Substantia nigra (tissue), 51 donors: ENCODE measurements at places on chromosomes 1 and 21.

DNA sequence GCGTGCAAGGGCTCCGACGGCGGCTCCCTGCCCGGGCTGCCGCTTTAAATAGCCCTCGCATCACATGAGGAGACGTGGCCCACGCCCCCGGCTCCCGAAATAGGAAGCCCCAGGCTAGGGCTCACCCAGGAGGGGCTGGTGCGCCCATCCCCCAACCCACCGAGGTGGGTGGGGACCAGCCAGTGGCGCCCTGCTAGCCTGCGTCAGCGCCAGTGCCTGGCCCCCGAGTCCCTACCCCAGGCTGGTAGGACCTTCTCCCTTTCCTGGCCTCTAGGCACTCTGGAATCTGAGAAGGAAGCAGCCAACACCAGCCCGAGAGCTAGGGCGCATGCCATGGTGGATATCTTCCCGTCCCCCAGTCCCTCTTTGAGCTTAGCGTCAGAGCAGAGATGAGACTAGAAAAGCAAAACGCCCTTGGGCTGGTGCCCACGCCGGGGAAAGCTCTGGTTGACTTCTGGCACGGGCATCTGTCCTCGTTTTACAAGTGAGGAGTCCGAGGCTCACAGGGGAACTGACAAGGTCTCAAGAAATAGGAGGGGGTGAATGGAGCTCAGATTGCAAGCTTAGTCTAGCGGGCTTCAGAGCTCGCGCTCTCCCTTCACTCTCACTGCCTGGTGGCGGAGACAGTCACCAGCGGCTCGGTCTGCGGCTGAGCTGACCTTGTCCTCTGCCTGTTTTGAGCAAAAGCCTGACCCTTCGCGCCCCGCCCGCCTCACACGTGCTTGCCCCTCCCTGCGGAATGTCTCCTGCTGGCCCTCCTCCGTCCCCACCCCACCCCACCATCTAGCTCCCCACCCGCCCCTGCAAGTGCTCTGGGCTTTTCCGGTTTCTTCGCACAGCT is at the start of gene FABP3:
Gene FABP3, minus strand, starts transcription at position 21 of the 841 bp plus-strand sequence. CDS start 62 bp downstream, outside the sequence.
- DNase-seq: peak; percentile 47

GRCh38 chr1:246078126-246078887 is 428.8 kb downstream of the SMYD3 start:
- no peak for DNase-seq

DNA sequence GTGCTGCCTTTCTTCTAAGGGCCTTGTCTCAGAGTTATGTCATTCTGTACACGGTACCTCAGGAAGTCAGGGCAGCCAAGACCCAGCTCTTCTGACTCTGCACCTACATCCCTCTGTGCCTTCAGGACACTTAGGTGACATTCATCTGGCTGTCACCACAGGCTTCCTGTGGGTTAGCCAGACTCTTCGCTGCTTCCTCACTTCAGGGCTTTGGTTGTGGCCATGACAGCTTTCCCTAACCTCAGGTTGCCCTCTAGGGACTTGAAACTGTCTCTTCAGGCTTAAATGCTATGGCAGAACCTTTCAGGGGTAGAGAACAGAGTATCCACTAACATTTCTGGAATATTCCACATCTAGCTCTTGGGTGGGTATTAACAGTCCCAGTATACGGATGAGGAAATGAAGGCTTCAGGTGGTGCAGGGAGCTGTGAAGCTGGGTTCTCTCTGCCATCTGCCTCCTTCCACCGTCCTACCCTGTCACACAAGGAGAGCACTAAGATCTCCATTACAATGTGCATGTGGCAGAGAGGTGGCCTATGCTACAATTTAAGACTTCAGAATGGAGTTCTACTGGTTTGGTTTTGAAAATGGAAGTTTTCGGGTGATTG is 9.9 kb downstream of the TSSK3 start:
- no peak for DNase-seq

DNA sequence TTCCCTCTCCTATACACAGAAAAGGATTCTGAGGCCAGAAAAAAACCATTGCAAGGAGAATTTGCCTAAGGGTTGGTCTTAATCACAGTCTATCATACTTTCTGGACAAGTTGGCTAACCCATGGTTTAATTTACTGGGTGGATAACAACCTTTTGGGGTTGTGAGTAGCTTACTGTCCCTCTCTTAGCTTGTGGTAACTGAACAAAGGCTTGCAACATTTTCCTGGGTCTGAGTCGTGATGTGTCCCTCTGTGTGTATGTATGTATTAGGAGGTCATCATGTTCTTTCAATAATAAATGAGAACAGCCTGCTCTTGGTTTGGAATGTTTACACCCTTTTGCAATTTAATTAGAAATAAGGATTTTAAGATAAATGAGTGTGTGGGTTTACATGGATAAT is 36.7 kb downstream of the PAPPA2 start:
- no peak for DNase-seq

DNA sequence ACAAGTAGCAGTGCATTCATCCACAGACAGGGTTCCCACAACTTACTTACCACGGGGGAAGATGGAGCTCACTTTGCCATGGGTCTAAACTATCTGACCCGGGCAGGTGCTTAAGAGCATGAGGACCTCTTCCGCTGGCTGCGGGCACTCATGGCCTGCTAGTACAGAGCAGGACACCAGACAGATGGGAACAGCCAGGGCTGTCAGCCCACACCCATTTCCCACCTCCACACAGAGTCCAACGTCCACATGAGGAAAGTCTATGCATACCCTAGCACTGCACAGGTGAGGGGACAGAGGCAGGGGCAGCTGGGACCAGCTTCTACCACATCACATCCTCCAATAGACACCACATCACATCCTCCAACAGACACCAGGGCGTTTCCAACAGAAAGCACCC is 35.8 kb upstream of the PRDM15 start:
- no peak for DNase-seq

DNA sequence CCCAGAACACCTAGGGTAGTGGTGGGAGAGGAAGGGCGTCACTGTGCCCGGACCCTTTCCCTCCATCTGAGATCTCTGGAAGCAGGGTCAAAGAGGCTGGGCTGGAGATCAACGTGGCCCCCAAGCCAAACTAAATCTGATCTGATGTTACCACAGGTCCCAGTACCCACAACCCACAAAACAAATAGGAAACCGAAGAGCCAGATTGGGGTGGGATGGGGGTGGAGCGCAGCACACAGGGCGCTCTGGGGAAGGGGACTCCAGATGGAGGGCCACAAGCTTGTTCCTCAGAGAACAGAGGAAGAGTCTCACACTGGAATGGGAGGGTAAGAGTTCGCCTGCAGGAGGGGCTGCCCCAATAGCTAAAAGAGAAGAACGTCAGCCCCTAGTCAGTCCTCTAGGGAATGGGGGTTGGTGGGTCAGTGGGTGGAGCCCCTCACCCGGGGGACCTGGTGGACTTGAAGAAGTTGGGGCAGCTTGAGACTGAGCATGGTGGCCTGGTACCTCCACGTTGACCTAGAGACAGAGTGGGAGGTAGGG is 1.5 kb downstream of the PAQR6 start:
- no peak for DNase-seq

DNA sequence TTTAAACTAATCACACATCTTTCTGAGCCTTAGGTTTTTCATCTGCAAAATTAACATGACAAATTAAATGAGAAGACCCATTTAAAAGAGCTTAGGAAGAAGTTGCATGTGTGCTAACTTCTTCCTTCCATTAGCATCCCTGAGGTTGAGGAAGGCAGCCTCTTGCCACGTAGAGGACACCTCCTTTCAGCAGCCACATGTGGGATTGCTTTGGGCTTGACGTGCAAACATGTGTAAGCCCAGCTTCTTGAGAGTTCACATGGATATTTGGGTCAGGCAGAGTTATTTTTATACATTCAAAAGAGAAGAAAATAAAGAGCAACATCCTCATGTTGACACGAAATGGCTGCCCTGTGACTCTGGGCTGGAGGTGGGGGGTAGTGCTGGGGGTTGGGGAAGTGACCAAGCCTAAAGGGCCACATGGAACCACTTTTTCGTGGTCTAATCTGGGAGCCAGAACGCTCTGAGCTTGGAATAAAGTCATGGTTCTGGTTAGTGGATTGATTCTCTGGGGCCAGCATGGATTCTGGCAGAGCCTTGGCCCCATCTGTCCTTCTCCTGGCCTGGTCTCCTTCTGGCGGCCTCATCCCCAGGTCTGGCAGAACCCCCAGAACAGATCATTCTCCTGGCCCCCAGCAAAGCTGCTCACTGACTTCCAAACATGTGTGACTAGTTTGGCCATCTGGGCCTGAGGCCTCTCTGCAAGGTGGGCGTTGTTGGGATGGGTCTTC is 137.1 kb upstream of the USP24 start:
- DNase-seq: no peak

DNA sequence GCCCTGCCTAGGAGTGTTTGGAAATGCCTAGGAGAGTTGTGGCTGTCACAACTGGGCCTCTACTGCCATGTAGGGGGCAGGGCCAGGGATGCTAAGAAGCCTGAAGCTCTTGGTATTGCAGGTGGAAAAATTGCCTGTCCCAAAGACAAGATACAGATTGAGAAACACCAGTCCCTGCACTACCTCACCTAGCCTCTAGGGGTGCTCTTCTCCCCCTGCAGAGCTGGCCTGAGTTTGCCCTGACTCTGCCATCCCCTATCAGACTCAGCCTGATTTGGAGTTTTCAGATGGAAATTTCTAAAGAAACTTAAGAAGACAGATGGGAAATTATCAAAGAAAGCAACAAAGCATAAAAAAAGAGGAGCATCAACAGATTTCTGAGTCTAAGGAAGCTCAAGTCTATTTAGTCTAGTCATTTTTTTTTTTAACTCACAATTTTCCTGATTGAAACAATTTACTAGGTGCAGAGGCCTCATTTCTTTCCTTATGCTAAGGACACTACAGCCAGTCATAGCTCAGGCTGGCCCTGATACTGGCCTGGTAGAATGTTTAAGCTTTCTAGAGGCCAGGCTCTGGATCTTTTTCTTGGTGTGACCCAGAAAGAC is 61.4 kb upstream of the LRRN2 start:
- no peak for DNase-seq

- no peak for DNase-seq
Measured at GRCh38 chr1:180956028-180956640, 43.4 kb downstream of the KIAA1614 start.

GRCh38 chr1:118928739-118929554 is 59.2 kb downstream of the TBX15 start:
- DNase-seq: no peak

DNA sequence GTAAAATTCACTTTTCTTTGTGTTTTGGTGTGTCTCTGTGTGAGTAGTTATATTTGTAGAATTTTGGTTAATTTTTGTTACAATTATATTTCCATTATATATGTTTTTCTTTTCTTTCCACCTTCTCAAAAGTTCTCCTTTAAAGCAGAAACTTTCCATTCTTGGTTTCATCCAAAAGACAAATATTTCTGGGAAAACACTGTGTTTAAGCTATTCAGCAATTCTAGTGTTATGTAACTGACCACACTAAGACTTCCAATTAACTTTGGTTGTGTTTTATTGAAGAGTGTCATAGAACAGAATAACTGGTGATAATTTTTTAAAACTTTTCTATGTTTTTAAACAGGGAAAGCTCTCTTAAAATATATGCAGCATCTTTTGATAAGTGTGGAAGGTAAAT is 13.6 kb upstream of the RGL1 start:
- no peak for DNase-seq

DNA sequence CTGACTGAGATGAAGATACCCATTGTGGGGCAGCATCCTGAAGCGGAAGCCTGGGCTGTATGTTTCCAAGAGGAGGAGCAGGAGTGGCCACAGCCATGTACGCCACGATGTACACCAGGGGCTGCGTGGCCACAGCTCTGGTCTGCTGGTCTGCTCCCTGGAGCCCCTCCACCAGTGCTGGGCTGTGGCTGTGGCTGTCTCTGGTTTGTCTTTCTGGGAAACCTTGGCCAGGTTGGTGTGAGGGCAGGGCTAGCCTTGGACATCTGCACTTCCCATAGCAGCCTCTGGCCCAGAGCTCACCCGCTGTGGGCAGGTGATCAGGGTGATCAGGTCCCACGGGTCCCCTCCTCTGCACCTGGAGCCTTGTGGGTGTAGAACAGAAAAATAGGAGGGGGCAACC is 2.6 kb downstream of the MIB2 start:
- DNase-seq: no peak

GRCh38 chr1:25004355-25004754 is 74.3 kb upstream of the RUNX3 start:
- no peak for DNase-seq

DNA sequence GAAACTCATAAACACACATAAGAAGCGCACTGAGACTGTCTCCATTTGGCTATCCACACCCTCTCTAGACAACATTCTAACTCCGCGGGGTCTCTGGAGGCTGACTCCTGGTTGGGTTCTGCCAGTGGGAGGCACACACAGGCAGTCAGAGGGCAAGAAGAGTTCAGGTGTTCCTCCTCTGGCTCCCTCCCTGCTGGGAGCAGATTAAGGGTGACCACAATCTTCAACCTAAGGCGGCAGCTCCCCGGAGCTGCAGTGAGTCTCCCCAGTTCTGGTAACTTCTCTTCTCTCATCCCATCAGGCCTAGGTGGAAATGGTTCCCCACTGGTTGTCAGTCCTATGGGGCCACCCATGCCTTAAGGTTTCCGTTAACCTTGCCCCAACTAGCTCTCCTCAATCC is 7.4 kb upstream of the TENT5C start:
- no peak for DNase-seq

- no peak for DNase-seq
Measured at GRCh38 chr1:41809692-41810091, 109.0 kb downstream of the HIVEP3 start.

GRCh38 chr1:208803011-208803811 is 559.0 kb upstream of the PLXNA2 start:
- no peak for DNase-seq

DNA sequence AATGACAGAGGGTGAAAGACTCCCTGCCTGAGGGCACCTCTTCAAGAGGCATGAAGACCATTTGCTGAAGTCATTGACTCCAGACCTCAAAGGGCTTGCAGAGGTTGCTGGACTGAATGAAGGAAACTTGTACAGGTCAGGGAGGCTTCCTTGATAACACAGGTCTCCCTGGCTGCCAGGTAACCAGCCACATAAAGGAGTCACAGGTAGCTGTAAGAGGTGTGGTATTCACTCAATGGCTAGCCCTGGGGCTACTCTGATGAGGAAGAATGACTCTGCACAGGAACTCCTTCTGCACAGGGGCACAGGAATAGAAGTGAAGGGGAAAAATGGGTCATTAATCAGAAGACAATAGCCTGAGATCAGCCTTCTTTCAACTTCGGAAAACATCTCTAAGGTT is 187.5 kb downstream of the LMX1A start:
- DNase-seq: no peak

DNA sequence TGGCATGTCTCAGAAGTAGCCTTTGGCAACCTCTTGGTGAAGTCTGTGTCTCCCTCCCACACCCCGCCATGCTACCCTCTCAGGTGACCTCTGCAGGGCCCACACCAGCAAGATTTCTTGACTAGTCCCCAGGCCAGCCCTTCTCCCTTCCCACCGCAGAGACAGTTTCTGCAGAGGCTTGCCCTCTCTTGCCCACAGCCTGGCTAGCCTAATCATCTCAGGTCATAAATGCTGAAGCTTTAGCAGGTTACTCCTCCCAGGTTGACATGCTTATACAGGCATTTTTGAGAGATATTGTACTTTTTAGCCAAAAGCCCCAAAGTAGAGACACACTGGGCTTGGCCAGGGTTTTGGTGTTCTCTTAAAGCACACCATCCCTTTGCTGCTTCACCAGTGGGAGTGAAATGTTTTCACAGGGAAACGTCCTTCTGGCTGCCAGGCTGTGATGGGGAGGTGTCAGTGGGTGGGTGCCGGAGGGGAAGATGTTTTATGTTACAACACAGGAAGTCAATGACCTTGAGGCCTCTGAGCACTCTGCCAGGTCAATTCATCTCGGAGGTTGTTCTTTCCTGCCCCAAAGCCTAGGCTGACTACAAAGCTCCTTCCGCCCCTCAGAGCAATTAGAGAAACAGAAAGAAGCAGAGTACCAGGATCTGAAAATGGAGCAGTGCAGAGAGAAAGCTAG is 58.5 kb downstream of the STYXL2 start:
- DNase-seq: no peak
